CD8-positive, alpha-beta memory T cell (primary cell): ENCODE measurements at places on chromosomes 1 and 21.

DNA sequence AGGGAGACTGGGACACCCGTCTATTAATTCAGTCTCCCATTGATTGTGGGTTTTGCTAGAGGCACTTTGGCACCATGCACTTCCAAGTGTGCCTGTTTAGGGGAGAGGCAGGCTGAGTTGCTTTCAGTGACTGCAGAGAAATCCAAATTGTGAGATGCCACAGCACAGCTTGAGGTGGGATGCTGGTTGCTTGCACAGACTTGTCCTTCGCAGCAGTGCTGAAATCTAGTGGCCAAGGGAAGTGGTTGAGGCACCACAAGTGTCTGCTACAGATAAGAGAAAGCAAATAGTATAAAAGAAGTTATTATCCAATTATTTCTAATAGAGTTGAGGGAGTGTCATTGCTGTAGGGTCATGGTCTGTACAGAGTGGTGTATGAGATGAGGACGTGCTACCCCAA is 40.0 kb upstream of the APP start:
- H3K4me1 ChIP-seq, result no peaks in the 10 kb centered on the region
- H3K27me3 ChIP-seq, result no peaks in the 10 kb centered on the region
- H3K27ac ChIP-seq, result no peak overlapping the region
- no peak overlapping the region for H3K4me3 ChIP-seq
- no peaks in the 10 kb centered on the region for H3K36me3 ChIP-seq

DNA sequence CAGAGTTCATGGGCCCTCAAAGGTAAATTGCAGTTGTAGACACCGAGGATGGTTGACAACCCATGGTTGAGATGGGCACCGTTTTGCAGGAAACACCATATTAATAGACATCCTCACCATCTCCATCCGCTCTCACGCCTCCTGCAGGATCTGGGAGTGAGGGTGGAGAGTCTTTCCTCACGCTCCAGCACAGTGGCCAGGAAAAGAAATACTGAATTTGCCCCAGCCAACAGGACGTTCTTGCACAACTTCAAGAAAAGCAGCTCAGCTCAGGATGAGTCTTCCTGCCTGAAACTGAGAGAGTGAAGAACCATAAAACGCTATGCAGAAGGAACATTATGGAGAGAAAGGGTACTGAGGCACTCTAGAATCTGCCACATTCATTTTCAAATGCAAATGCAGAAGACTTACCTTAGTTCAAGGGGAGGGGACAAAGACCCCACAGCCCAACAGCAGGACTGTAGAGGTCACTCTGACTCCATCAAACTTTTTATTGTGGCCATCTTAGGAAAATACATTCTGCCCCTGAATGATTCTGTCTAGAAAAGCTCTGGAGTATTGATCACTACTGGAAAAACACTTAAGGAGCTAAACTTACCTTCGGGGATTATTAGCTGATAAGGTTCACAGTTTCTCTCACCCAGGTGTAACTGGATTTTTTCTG is 9.3 kb downstream of the SLAMF8 start:
- no peaks in the 10 kb centered on the region for H3K36me3 ChIP-seq
- no peak overlapping the region for H3K4me3 ChIP-seq
- no peaks in the 10 kb centered on the region for H3K4me1 ChIP-seq
- H3K27me3 ChIP-seq, result no peaks in the 10 kb centered on the region
- no peak overlapping the region for H3K27ac ChIP-seq

- no peak overlapping the region for H3K27ac ChIP-seq
Measured at GRCh38 chr1:204446413-204447111, 34.9 kb upstream of the PPP1R15B start.

GRCh38 chr1:203644191-203644590 is 17.6 kb downstream of the ATP2B4 start:
- no peak overlapping the region for H3K27ac ChIP-seq
- H3K4me1 ChIP-seq, result peaks cover 26% of the 10 kb centered on the region
- no peak overlapping the region for H3K4me3 ChIP-seq
- H3K36me3 ChIP-seq, result peaks cover 3% of the 10 kb centered on the region

DNA sequence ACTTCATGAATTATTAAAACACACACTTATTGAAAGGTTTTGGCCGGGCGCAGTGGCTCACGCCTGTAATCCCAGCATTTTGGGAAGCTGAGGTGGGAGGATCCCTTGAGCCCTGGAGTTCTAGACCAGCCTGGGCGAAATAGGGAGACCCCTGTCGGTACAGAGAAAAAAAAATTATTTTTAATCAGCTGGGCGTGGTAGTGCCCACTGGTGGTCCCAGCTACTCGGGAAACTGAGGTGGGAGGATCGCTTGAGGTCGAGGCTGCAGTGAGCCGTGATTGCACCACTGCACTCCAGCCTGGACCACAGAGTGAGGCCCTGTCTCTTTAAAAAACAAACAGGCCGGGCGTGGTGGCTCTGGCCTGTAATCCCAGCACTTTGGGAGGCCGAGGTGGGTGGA is 1.7 kb downstream of the GABPB2 start:
- H3K36me3 ChIP-seq, result no peaks in the 10 kb centered on the region
- no peak overlapping the region for H3K27ac ChIP-seq
- DNase-seq, result no peak
- peaks cover 11% of the 10 kb centered on the region for H3K4me1 ChIP-seq

GRCh38 chr1:33576821-33577599 is 104.6 kb downstream of the ZSCAN20 start:
- no peak overlapping the region for H3K27ac ChIP-seq
- H3K36me3 ChIP-seq, result no peaks in the 10 kb centered on the region
- H3K4me1 ChIP-seq, result no peaks in the 10 kb centered on the region
- DNase-seq, result no peak
- no peaks in the 10 kb centered on the region for H3K27me3 ChIP-seq

DNA sequence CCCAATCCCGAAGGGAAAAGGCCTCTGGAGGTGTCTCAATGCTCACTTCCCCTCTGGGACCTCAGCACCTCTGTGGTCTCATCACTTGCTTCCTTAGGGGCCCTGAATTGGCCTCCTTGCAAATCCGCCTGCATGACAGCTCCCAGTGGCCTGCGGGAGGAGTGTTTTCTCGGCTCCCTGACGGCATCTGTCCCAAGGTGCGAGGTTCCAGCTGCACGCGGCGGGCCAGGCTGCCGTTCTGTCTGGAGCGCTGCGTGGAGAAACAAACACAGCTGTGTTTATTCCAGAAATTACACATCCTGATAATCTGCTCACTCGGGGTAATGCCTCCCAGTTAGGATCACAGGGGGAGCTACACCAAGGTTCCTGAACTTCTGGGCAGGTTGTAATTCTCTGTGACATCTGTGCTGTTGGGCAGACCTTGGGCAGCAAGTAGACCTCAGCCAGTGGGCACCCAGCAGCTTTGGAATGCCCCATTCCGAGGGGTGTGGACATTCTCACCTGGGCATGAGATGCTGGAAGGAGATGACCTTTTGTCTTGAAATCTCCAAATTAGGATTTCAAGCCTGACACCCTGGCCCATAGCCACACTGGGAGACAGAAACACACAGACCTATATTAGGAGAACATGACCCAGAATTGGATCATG is 18.2 kb downstream of the EPHB2 start:
- no peaks in the 10 kb centered on the region for H3K4me1 ChIP-seq
- no peaks in the 10 kb centered on the region for H3K36me3 ChIP-seq
- no peak for DNase-seq
- H3K27ac ChIP-seq, result no peak overlapping the region
- H3K4me3 ChIP-seq, result no peak overlapping the region

DNA sequence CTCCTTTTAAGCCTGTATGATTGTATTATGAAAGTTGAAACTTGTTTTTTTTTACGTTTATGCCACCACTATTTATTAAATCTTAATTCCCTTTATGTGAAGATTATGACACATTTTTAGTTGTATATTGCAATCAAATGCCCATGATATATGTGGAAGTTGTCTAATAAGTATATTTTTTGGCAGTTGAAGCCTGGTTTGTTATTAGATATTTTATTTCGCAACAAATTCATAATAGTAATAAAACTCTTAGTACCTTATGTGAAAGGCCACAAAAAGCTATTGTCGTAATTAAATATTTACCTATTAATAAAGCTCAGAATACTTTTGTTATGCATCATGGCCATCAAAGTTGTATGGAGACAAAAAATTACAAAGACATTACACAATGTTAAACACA is 386.8 kb downstream of the NCAM2 start:
- no peaks in the 10 kb centered on the region for H3K4me1 ChIP-seq
- H3K36me3 ChIP-seq, result no peaks in the 10 kb centered on the region
- H3K27ac ChIP-seq, result no peak overlapping the region
- H3K27me3 ChIP-seq, result no peaks in the 10 kb centered on the region
- DNase-seq, result no peak

- no peaks in the 10 kb centered on the region for H3K27me3 ChIP-seq
- H3K36me3 ChIP-seq, result no peaks in the 10 kb centered on the region
- H3K27ac ChIP-seq, result no peak overlapping the region
- H3K4me3 ChIP-seq, result no peak overlapping the region
Measured at GRCh38 chr21:29164323-29164942, 34.0 kb downstream of the MAP3K7CL start.

DNA sequence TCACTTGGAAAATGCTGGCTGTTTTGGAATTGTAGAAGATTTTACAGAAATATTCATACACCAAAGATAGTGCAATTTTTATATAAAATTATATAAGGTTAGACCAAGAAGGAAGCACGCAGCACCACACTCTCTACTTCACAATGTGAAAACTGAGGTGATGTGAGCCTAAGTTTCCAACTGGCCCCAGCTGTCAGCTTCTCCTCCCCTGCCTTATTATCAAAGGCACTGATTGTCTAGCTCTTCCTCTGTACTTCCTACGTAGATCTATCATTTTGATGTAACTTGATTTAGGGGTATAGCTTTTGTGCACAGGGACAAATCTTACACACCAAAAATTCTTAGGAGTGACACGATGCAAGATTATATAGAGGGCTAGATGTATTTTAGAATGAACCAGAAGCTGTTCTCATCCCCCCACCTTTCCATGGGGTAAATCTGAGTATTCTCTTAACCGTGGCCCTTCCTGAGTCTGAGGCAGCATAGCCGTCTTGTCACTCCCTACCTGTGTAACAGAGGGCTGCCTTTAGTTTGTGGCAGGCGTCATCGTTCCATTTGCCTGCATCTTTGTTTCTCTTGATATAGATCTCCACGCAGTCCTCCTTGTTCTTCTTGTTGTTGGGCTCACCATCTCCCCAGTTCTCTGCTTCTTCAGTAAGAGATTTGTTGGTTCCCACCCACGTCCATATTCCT is 3.4 kb downstream of the SELL start:
- peak overlapping the region; percentile 71 for H3K4me3 ChIP-seq
- peaks cover 27% of the 10 kb centered on the region for H3K36me3 ChIP-seq
- no peak for DNase-seq

GRCh38 chr1:170674239-170674638 is 10.3 kb downstream of the PRRX1 start:
- no peak overlapping the region for H3K4me3 ChIP-seq
- no peaks in the 10 kb centered on the region for H3K4me1 ChIP-seq
- H3K27me3 ChIP-seq, result peaks cover 21% of the 10 kb centered on the region
- no peak for DNase-seq

- H3K36me3 ChIP-seq, result no peaks in the 10 kb centered on the region
- no peaks in the 10 kb centered on the region for H3K27me3 ChIP-seq
- peak; percentile 73 for DNase-seq
- peaks cover 27% of the 10 kb centered on the region for H3K4me1 ChIP-seq
Measured at GRCh38 chr1:168386949-168387586, 106.4 kb downstream of the TBX19 start.

- no peaks in the 10 kb centered on the region for H3K36me3 ChIP-seq
- DNase-seq, result no peak
- no peak overlapping the region for H3K27ac ChIP-seq
Measured at GRCh38 chr1:183757061-183757460, 47.9 kb upstream of the RGL1 start.

- H3K36me3 ChIP-seq, result peaks cover 16% of the 10 kb centered on the region
- H3K27ac ChIP-seq, result peak within 1 kb of the TSS; percentile 76
- no peaks in the 10 kb centered on the region for H3K27me3 ChIP-seq
- peaks cover 74% of the 10 kb centered on the region for H3K4me1 ChIP-seq
- H3K4me3 ChIP-seq, result peak within 1 kb of the TSS; percentile 96
Measured at GRCh38 chr1:206469933-206470691, at the start of gene IKBKE. Gene IKBKE, plus strand, starts transcription at chr1:206470476. Its CDS starts 2,752 bp downstream, at chr1:206473228.

DNA sequence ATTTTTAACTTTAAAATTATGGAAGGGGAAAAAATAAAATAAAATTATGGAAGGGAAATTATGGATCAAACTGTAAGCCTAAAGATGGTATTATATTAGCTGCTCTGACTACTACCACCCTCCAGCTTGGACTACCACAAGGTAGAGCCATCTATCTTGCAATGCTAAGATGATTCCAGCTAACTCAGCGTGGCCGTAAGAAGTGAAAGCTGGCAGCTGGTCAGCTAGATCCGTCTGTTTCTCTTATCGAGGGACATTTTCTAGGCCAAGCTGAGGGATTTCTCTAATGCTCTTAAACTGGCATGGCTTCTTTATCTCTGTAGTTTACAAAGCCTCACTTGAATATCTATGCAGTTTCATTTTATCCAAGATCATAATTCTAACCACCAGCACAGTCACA is 31.5 kb downstream of the LYST start:
- no peak for DNase-seq
- no peaks in the 10 kb centered on the region for H3K27me3 ChIP-seq
- H3K4me1 ChIP-seq, result peaks cover 6% of the 10 kb centered on the region
- H3K36me3 ChIP-seq, result no peaks in the 10 kb centered on the region
- no peak overlapping the region for H3K27ac ChIP-seq

DNA sequence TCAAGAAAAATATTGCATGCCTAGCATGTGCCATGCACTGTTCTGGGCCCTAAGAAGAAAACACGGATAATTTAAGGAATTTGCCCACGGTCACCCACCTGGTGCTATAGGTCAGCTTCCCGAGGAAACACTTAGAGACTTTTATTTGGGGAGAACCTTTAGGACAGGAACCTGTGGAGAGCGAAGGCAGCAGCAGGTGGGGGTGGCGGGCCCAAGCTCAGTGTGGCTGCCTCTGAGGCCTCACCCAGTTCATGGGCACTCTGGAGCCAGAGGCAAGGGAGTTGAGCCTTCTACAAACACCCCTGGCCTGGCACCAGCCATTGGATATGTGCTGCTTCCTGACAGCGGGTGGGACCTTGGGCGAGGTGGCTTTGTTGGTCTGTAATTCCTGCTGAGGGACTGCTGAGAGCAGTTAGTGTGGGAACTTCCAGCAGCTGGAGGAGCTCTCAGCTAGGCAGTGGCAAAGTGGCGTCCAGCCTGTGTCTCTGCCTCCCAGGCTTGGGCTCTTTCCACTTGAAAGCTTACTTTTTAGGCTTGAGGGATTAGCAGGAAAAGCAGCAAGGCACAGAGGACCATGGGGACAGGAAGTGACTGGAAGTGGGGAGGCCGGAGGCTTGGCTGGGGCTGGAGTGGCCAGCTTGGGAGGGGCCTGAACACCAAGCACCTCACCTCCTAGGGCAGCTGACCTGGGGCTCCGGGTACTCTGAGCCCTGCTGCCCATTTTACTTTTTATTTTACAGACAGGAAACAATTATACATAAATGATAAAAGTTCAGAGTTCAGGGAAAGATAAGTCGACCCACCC is 19.1 kb downstream of the MRPL37 start:
- no peaks in the 10 kb centered on the region for H3K4me1 ChIP-seq
- peaks cover 50% of the 10 kb centered on the region for H3K36me3 ChIP-seq
- no peak overlapping the region for H3K27ac ChIP-seq
- H3K4me3 ChIP-seq, result no peak overlapping the region
- no peak for DNase-seq

DNA sequence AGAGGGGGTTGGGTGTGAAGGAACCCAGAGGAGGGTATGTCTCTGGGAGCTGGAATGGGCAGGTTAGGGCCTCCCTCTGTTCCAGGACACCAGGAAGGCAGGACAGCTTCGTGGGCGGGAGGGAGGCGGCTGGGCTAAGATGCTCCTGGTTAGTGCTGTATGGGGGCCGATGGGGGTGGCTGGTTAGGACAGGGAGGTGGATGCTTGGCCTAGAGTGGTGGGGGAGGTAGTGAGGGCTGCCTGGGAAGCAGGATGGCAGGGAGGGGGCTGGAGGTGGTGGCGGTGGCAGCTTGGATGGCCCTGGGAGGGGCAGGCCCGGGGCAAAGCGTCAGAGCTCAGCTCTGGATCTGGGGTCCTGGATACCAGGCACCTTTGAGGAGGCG is 6.2 kb upstream of the MMP23B start:
- H3K27ac ChIP-seq, result no peak overlapping the region
- DNase-seq, result no peak
- no peak overlapping the region for H3K4me3 ChIP-seq
- no peaks in the 10 kb centered on the region for H3K4me1 ChIP-seq
- H3K27me3 ChIP-seq, result no peaks in the 10 kb centered on the region
